ENCODE measurements at places on chromosomes 12 and 14.

DNA sequence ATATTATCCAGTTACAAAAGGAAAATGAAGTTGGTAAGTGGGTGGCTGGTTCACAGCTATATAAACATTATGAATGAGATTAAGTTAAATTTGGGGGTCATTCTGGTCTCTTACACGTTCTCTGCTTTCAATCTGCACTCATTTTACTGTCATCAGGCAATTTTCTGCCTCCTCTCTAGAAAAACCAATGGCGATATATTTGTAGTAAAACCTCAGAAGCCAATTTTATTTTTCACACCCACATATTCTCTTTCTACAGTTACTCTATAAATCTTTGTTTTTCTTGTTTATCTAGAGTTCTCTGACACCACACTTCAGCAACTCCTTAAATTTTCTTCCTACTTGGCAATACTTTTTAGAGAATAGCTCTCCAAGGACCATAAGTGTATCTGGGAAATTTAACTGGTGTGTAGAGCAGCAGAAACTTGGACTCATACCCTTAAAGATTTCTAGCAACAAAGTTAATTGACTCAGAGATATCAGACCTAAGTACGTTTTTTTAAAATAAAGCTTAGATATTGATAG, 926.9 kb downstream of the TMTC2 start:
- no peak for DNase-seq

- DNase-seq: no peak
These were observed 26.6 kb upstream of the NFYB start for GRCh38 chr12:104164634-104165033.

DNA sequence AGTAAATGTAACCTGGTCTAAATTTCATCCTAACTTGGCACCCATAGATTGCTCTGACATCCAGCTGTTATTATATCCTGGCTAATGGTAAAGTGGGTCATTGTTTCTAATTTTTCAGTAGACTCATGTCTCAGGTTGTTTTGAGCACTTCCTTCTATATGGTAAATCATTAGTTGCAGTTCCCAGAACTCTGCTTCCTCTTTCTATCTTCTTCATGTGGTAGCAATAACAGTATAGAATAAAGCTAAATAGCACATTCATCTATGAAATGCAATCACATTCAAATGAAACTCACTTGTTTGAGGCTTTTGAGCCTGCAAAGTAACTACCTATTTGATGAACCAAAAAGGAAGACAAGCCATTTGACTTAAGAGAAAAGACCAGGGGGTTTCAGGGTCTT, 65.1 kb upstream of the GZMB start:
- DNase-seq: no peak

- no peak for DNase-seq
These were observed 29.5 kb downstream of the VPS37B start for GRCh38 chr12:122866379-122866778.

- DNase-seq: no peak
These were observed 4.5 kb upstream of the GMFB start for GRCh38 chr14:54493293-54493692.

DNA sequence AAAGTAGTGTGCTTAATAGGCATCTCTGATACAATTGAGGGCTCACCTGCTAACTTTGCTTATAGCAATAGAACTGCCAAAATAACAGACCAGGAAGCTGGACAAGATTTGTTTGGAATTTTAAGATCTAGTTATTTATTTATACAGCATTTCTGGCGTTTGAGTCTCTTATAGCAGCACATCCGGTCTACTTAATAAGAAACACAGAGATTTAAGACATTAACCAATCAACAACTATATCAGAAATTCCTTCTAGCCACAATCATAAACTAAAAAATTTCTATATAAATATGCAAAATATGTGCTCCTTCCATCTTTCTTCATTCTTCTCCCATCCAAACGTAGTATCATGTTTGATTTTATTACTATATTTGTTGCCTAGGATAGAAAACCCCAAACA, 2.6 kb downstream of the RTN1 start:
- DNase-seq: no peak

GRCh38 chr12:114685320-114685781, 1.4 kb upstream of the TBX3 start:
- DNase-seq: no peak

- no peak for DNase-seq
These were observed 249.2 kb downstream of the ETNK1 start for GRCh38 chr12:22874151-22874550.

DNA sequence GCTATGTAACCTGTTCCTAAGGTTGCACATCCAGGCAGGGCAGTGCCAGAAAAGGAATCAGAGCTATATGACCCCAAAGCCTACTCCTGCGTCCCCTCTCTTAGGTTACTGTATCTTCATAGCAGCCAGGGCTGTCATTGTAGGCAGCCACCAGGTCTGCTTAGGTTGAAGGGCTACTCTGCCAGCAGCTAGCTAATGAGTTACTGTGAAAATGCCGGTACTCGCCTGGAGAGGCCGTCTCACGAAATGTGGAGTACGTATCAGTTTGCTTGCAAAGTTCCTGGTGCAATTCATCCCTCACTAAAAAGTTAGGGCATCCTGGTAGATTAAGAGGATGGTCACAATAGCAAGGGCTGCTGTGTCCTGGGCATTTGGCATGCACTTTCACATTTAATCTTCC, 50.9 kb downstream of the RPH3A start:
- no peak for DNase-seq
